HFF-Myc (cell line): ENCODE measurements at places on chromosomes 4 and X.
A peak's percentile ranks its signal among the peaks of the same experiment; 100 is the strongest.

DNA sequence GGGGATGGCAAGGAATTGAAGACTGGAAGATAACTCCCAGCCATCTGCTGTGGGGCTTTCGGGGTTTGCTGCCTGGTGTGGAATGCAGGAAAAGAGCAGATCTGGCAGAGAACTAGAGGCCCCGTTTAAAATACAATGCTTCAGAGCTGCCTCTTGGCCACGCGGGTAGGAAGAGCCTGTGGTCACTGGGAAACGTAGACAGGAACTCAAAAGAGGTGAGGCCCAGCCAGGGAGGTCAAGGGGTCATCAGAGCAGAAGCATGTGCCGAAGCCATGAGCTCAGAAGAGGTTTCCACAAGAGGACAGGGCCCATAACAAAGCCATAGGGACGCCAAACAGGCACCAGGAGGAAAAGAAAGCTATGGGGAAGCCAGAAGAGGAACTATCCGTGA, 14.5 kb upstream of the STS start:
- no peak for DNase-seq

DNA sequence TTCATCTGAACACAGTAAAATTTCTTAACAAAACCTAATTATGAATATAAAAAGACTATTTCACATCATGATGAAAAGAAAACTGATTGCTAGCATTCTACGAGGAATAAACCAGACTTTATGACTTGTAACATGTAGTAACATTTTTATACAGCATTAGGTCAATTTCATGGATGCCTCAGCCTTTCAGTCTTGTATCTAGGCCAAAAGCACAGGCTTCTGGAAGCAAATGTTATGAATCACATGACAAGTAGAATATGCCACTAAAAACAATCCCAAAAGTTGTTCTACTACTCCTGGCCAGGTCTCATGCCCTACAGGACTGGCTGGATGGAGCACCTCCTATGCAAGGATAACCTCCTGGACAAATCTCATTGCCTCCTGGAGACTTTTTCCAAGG, 101.2 kb downstream of the ARHGAP6 start:
- DNase-seq = no peak

GRCh38 chr4:141275834-141276233, 55.1 kb downstream of the ZNF330 start:
- DNase-seq = peak; percentile 29

DNA sequence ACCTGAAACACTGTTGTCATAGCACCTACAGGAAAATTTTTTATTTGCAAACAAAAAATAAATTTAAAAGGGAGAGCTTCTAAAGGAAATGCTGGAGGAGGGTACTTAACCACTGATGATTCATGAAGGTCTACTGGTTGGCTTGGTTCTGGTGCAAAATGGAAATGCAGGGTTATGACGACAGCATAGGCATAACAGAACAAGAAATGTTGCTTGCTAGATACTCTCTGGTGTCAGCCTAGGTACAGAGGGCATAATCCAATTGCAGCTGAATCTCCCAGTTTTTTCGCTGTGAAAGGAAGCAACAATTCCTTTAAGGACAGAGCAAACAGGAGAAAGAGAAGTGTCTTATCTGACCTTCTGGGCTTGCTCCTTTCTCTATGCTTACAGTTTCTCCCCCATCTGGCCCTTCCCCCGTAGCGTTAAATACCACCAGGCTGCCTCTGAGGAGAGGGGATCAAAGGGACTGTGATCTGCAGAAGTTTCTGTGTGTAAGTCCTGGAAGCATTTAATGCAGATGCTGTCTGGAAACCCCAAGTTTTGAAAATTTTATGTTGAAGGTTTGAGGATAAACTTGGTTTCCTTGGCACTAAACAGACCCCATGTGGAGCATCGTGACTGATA, 23.7 kb upstream of the CASK start:
- no peak for DNase-seq

- DNase-seq = no peak
Measured at GRCh38 chr4:93749292-93749761, 79.2 kb upstream of the ATOH1 start.
